Epithelial cell of umbilical artery (primary cell): ENCODE measurements at places on chromosomes 7 and 10. TPM values are rescaled to one million over a fixed set of nuclear protein-coding genes. Genes with fewer than 3 reads are reported as not detected.

ESYT2 gene
- 49.2 and 50.3 TPM in 2 replicates for total RNA-seq

FAM25A gene
- total RNA-seq, result not detected in 2 replicates

RBP3 gene
- not detected in 2 replicates for total RNA-seq

ACTL6B gene
- not detected in 2 replicates for total RNA-seq

SLC16A12 gene
- not detected in 2 replicates for total RNA-seq

CYP3A7 gene
- not detected in 2 replicates for total RNA-seq

ZPBP gene
- not detected in 2 replicates for total RNA-seq

ATG9B gene
- total RNA-seq, result not detected in 2 replicates

GRM3 gene
- not detected in 2 replicates for total RNA-seq

TMEM273 gene
- 2.6 and 9.7 TPM in 2 replicates for total RNA-seq

TUBAL3 gene
- total RNA-seq, result under 0.01 and 0.15 TPM in 2 replicates

AKR1C2 gene
- 0.32 and 0.61 TPM in 2 replicates for total RNA-seq

WASHC2A gene
- 27.6 and 38.3 TPM in 2 replicates for total RNA-seq

TPST1 gene
- total RNA-seq, result 37.7 and 41.0 TPM in 2 replicates
